Calu3 (cell line): ENCODE measurements at places on chromosomes 4 and X.

DNA sequence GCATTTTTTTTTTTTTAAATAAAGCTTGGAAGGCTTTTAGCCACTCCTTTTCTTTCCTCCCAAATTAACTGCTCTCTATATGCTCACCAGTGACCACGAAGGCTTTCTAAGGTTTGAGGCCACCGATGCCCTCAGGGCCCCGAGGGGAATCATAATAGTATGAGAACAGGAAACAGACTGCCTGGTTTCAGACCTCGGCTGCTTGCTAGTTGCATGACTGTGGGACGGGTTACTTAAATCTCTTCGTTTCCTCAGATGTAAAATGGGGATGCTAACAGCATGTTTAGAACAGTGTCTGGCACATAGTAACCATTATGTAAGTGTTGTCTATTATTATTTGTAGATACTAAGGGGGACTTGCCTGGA lies 3.6 kb downstream of the LINC00632 start:
- no peak for DNase-seq

- DNase-seq: peak; percentile 3
Observed at GRCh38 chr4:94507708-94508107, 56.0 kb downstream of the PDLIM5 start.

GRCh38 chr4:166839615-166840251 lies 394.6 kb downstream of the SPOCK3 start:
- no peak for DNase-seq

DNA sequence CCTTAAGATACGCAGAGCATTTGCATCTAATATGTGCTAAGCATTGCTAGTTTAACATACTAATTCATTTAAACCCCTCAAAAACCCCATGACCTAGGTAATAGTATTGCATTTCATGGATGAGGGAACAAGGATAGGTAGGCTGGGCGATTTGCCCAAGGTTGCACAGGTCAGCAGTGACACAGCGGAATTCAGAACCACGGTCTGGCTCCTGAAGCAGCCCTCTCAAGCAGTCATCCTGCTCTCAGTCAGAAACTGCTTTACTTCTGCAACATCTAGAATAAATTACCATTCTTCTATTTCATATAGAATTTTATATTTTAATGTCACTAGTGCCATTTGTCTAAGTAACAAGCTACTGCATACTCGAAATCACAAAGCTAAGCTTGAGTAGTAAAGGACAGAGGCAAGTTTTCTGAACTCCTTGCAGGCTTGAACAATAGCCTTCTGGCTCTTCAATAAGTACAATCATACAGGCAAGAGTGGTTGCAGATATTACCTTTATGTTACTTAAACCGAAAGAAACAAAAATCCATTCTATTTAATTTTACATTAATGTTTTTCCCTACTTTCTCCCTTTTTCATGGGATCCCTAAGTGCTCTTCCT lies 555 bp upstream of the SPP1 start:
- peak; percentile 46 for DNase-seq
